Right renal pelvis (tissue), 4 donors: ENCODE measurements at places on chromosomes 1 and 21. TPM values are rescaled to one million over a fixed set of nuclear protein-coding genes. Genes with fewer than 3 reads are reported as not detected.

- DNase-seq: no peak
Observed at GRCh38 chr21:29697555-29698193, 242.1 kb downstream of the GRIK1 start.

DNA sequence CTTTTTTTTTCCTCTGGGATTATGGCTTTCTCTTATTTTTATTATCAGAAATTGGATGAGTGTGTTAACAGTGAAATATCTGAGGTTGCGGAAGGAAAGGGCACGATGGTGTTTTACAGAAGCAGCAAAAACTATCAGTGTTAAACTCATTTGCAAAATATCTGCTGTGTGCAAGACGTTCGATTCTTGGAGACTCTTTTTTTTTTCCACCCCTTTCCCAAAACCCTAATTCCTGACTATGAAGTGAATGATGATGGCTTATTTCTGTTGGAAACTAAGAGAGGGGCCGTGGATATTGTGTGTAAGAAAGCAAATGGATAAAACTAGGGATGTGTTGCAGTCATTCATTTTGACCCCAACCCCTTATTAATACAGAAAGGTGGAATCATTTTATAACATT, 677 bp downstream of the NCAM2 start:
- no peak for DNase-seq

DNA sequence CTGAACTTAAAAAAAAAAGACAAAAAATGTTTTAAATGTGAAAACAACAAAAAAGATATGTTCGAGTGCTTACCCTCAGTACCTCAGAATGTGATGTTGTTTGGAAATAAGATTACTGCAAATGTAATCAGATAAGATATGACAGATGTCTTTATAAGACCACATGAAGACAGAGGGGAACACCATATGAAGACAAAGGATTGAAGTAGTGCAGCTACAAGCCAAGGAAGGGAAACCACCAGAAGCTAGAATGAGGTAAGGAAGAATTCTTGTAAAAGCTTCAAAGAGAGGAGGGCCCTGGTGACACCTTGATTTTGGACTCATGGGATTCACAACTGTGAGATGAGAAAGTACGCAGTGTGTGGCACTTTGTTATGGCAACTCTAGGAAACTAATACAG, 15.4 kb downstream of the ASB17 start:
- no peak for DNase-seq

DNA sequence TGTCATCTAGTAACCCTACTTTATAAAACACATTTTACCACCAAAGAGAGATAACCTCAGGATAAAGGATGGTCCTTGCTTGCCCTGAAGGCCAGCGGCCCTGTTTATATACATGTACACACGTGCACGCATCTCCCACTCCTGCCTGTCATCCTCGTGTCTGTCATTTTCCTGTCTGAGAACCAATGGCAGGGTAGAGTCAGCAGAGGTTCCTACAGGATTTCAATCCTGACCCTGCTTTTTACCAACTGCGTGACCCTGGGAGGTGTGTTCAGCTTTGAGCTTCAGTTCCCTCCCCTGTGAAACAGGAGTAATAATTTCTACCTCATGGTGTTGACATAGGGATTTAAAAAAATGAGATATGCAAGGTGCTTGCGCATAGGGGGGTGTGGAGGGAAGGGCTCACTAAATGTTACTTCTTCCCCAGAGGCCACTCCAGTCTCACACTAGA, 12.3 kb upstream of the RASSF5 start:
- no peak for DNase-seq

The SMIM1 gene
- 13.8 TPM for polyA plus RNA-seq
